Spleen (tissue), 13 donors: ENCODE measurements at places on chromosomes 2 and 18. TPM values are rescaled to one million over a fixed set of nuclear protein-coding genes. Genes with fewer than 3 reads are reported as not detected.

DNA sequence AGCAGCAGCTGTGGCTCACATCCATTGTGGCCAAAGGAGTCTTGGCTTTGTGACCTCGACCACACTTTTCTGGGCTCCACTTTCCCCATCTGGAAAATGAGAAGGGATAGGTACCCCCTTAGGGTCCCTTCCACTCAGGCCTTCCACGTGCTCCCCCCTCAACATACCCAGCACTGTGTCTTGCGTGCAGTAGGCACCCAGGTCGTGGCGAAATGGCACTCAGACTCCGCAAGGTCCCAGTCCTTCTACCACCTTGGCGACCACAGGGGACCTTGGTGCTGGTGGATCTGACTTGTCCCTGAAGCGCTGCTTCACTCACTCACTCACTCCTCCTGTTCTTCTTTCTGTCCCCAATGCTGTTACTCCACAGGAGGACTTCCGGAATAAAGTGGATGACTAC is 19.9 kb upstream of the SCLY start:
- no peak overlapping the region for H3K27ac ChIP-seq
- no peaks in the 10 kb centered on the region for H3K4me1 ChIP-seq
- no peak overlapping the region for H3K4me3 ChIP-seq
- no peaks in the 10 kb centered on the region for H3K27me3 ChIP-seq

CPSF3 gene
- 34.9 TPM for total RNA-seq

GRCh38 chr2:212147921-212148513 is 390.6 kb downstream of the ERBB4 start:
- no peak overlapping the region for H3K4me3 ChIP-seq
- H3K27ac ChIP-seq, result no peak overlapping the region
- no peaks in the 10 kb centered on the region for H3K4me1 ChIP-seq
- no peak for DNase-seq
- H3K36me3 ChIP-seq, result no peaks in the 10 kb centered on the region

SLC4A3 gene
- total RNA-seq, result 6.3 TPM

DNA sequence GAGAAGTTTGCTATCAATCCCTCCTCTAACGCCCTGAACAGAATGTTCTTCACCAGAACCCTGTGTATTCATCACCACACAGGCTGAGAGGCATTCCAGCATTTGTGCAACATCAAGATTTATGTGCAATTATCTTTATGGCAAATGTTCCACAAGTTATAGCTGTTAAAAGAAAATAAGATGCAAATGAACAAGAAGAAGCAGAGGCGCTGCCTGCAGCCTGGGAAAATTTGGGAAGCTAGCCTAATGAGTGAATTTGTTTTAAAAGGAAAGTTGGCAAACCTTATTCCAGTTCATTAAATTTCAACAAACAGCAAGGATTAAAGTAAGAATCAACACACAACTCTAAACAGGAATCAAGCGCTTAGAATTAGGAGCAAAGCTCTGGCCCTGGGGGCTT is 5.3 kb downstream of the TPO start:
- no peak overlapping the region for H3K4me3 ChIP-seq
- no peak for DNase-seq
- no peaks in the 10 kb centered on the region for H3K36me3 ChIP-seq
- no peaks in the 10 kb centered on the region for H3K4me1 ChIP-seq

- H3K36me3 ChIP-seq, result peaks cover 21% of the 10 kb centered on the region
- H3K4me1 ChIP-seq, result no peaks in the 10 kb centered on the region
- DNase-seq, result no peak
- no peaks in the 10 kb centered on the region for H3K27me3 ChIP-seq
- H3K27ac ChIP-seq, result no peak overlapping the region
- no peak overlapping the region for H3K4me3 ChIP-seq
Measured at GRCh38 chr18:2547477-2548087, 23.7 kb downstream of the METTL4 start.

FRZB gene
- 27.3 TPM for total RNA-seq

- H3K4me1 ChIP-seq, result peaks cover 58% of the 10 kb centered on the region
- H3K27ac ChIP-seq, result peak overlapping the region; percentile 83
- no peak overlapping the region for H3K4me3 ChIP-seq
- H3K27me3 ChIP-seq, result no peaks in the 10 kb centered on the region
Measured at GRCh38 chr18:12837747-12838146, 46.3 kb downstream of the PTPN2 start.

- H3K4me3 ChIP-seq, result peak overlapping the region; percentile 70
- H3K36me3 ChIP-seq, result no peaks in the 10 kb centered on the region
- H3K27me3 ChIP-seq, result peaks cover 2% of the 10 kb centered on the region
- H3K4me1 ChIP-seq, result peaks cover 17% of the 10 kb centered on the region
- H3K27ac ChIP-seq, result peak overlapping the region; percentile 98
- DNase-seq, result peak; percentile 78
Measured at GRCh38 chr18:5237083-5237722, 40.1 kb upstream of the AKAIN1 start.

DNA sequence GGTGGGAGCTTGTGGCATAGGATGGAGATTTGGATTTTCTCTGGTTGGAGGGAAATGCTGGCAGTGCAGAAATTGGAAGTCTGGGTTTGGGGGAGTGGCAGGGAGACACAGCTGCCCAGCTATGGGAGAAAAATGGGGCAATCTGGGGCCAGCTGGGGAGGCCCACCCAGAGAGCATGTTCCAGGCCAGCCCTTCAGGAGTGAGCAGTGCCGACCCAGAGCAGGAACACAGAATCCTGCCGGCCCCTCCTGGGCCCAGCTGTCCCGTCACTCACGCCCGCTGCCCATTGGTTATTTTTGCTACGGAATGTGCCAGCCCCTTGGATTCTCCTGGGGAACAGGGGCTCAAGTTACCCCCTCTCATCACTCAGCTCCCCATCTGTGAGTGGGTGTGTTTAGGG is 4.9 kb downstream of the SPEG start:
- no peak overlapping the region for H3K4me3 ChIP-seq
- no peaks in the 10 kb centered on the region for H3K36me3 ChIP-seq
- no peak overlapping the region for H3K27ac ChIP-seq
- peaks cover 2% of the 10 kb centered on the region for H3K27me3 ChIP-seq

PCARE gene
- total RNA-seq, result not detected

KCNG2 gene
- total RNA-seq, result 1.6 TPM

GRCh38 chr18:31064130-31064529 is 21.6 kb upstream of the DSC3 start:
- no peaks in the 10 kb centered on the region for H3K4me1 ChIP-seq
- no peaks in the 10 kb centered on the region for H3K27me3 ChIP-seq
- H3K27ac ChIP-seq, result no peak overlapping the region
- no peak overlapping the region for H3K4me3 ChIP-seq

GRCh38 chr18:13527730-13528129 is 198.6 kb downstream of the FAM210A start:
- H3K4me1 ChIP-seq, result peaks cover 4% of the 10 kb centered on the region
- no peak overlapping the region for H3K27ac ChIP-seq
- no peaks in the 10 kb centered on the region for H3K36me3 ChIP-seq
- H3K27me3 ChIP-seq, result no peaks in the 10 kb centered on the region
- no peak for DNase-seq

RNU2-63P gene
- 8.0 TPM for total RNA-seq

FAM124B gene
- 1.1 TPM for total RNA-seq

DYNAP gene
- 2.6 TPM for total RNA-seq

TMEM198 gene
- total RNA-seq, result 1.5 TPM

VWA3B gene
- total RNA-seq, result not detected

DNA sequence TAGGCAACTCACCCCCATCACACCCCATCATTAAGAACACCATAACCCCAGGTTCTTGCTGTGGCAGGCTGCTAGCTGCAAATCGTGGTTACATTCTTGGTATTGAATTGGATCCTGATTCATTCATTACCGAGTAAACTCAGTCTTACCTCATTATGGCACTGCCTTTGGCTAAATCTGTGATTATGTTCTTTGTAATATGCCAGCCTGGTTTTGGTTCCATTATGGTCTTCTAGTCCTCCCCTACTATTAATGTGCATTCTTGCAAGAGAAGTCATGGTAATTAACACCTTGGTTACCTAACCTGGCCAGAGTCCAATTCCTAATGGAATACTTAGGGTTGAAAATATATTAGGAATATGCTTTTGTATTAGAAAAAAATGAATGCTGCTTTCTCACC is 258.9 kb upstream of the APCDD1 start:
- H3K36me3 ChIP-seq, result no peaks in the 10 kb centered on the region
- no peak overlapping the region for H3K27ac ChIP-seq

CFAP53 gene
- total RNA-seq, result not detected

DNA sequence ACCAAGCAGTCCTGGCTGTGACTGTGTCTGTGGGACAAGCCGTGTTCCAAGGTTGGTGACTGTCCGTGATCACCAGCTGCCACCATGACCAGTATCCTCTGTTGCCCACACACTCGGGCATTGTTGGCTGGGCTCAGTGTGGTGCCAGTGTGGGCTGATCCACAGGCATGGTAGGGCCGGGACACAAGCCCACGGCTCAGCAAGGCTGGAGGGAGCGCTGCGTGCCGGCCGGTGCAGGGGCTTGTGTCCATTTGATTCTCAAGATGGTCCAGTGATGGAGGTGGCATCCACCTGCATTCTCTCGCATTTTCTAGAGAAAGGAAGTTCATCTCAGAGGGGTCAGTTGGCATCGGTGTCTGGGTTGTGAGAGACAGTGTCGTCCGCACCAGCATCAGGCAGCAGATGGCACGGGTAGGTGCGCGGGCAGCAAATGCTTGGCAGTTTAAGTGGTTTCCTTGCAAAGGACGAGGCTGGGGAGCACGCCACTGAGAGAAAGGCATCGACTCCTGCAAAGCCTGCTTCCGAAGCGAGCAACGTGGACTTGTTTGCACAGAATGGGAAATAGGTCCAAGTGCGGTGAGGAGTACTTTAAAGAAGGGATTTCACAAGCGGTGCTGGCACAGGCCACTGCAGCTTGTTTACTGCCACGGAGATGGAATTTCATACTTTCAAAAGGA is 20.9 kb downstream of the TWIST2 start:
- H3K27ac ChIP-seq, result no peak overlapping the region
- no peaks in the 10 kb centered on the region for H3K36me3 ChIP-seq
- H3K27me3 ChIP-seq, result no peaks in the 10 kb centered on the region
- H3K4me3 ChIP-seq, result no peak overlapping the region
- DNase-seq, result peak; percentile 67

DNA sequence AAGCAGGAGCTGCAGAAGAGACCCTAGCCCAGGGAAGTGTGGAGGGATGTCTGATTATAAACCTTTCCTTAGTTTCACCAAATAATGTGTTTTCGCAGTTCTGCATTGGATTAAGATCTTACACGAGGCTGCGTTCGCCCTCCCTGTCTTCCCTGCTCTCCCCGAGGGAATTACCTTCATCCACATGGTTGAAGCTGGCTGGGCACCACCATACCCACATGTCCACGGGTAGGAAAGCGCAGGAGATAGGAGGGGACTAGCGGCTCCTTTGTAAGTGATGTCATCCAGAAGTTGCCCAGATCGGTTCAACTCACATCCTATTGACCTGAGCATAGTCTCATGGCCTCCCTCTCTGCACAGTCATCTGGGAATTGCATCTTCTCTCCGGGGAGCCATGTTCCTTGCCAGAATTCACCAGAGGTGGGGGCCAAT is 1.1 kb downstream of the TTL start:
- DNase-seq, result no peak
- H3K27me3 ChIP-seq, result no peaks in the 10 kb centered on the region
- peak overlapping the region; percentile 85 for H3K4me3 ChIP-seq
- no peak overlapping the region for H3K27ac ChIP-seq
- H3K4me1 ChIP-seq, result peaks cover 13% of the 10 kb centered on the region

GRCh38 chr2:123993728-123994323 is 31.3 kb upstream of the CNTNAP5 start:
- no peak overlapping the region for H3K4me3 ChIP-seq
- H3K27ac ChIP-seq, result no peak overlapping the region
- DNase-seq, result no peak
- H3K27me3 ChIP-seq, result no peaks in the 10 kb centered on the region
- no peaks in the 10 kb centered on the region for H3K4me1 ChIP-seq

DNA sequence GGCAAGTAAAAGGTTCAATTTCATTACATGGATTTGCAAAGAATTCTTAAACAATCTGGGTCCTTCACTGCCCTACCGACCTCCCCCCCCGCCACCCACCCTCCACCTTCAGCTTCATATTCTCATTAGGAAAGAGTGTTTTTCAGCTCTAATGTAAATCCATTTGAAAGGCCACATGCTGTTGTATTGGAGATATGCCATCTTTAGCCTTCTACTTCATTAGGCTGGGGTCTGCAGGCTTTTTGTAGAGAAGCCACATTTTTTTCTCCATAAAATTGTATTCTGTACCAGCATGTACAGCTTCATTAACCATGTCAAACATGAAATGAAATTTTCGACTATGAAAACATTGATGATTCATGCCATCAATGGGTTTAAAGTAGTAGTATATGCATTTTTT is 42.8 kb upstream of the THUMPD2 start:
- no peaks in the 10 kb centered on the region for H3K27me3 ChIP-seq
- no peaks in the 10 kb centered on the region for H3K4me1 ChIP-seq
- DNase-seq, result no peak
- H3K4me3 ChIP-seq, result no peak overlapping the region
- no peak overlapping the region for H3K27ac ChIP-seq

DNA sequence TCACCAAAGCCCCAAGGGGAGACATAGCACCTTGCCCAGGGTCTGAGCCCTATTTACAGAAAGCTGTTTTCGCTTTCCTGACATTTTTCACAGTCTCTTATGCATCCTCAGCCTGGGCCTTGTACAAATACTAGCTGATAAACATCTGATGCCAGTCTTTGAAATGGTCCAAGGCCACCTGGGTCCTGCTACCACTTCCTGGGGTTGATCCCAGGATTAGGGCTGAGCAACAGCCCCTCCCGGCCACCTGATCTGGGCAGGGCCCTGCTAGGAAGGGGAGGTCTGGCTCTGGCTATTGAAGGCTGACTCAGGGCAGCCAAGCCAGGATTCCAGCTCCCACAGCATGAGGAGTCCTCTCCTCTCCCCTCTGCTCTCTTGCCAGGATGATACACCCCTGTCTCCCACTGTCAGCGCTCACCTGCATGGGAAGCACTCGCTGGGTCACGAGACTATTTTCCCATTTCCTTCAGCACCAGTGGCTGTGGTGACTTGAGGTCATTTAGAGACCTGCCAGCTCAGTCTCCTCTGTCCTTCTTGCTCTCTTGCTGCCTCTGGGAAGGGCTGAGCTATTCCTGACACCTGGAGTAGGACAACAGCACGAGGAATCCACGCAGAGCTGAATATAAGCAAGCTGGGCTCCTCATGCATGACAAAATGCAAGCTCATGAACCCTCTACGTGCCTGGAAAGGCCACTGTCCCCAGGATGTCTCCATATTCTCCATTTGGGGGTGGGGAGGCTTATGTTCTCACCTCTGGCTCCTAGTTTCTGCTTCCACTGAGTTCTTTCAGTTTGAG is 53.0 kb upstream of the LGALSL start:
- H3K4me3 ChIP-seq, result no peak overlapping the region
- DNase-seq, result no peak
- no peak overlapping the region for H3K27ac ChIP-seq
- peaks cover 34% of the 10 kb centered on the region for H3K4me1 ChIP-seq

ANKRD30B gene
- not detected for total RNA-seq

DNA sequence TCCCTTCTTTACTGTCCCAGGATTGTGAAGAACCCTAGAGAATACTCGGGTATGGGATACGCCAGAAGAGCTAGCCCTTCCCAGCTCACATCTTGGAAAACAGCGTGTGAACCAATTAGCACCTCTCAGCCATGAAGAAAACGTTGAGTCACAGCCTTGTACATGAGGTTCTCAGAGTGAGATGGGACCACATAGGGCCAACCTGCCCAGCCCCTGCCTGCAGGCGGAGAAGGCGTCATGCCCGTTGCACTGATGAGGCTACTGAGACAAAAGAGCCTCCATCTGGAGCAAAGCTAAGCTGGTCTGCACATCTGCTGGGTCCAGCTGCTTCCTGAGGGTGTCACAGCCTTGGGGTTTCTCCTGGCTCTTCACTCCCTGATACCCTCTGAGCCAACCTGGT is 92.2 kb downstream of the LBH start:
- H3K4me3 ChIP-seq, result no peak overlapping the region
- DNase-seq, result no peak
- peaks cover 6% of the 10 kb centered on the region for H3K4me1 ChIP-seq
- no peak overlapping the region for H3K27ac ChIP-seq
- H3K27me3 ChIP-seq, result no peaks in the 10 kb centered on the region

- H3K27ac ChIP-seq, result no peak overlapping the region
- no peak overlapping the region for H3K4me3 ChIP-seq
- no peaks in the 10 kb centered on the region for H3K27me3 ChIP-seq
Measured at GRCh38 chr2:78061301-78061700, 539.1 kb upstream of the LRRTM4 start.
